AG10803 (cell line): ENCODE measurements at places on chromosomes 16 and 17.
A peak's percentile ranks its signal among the peaks of the same experiment; 100 is the strongest.

GRCh38 chr17:29078183-29079045 lies 35.5 kb downstream of the PIPOX start:
- DNase-seq: peak; percentile 28

GRCh38 chr16:52861614-52862022 lies 191.1 kb downstream of the CHD9NB start:
- no peak for DNase-seq

DNA sequence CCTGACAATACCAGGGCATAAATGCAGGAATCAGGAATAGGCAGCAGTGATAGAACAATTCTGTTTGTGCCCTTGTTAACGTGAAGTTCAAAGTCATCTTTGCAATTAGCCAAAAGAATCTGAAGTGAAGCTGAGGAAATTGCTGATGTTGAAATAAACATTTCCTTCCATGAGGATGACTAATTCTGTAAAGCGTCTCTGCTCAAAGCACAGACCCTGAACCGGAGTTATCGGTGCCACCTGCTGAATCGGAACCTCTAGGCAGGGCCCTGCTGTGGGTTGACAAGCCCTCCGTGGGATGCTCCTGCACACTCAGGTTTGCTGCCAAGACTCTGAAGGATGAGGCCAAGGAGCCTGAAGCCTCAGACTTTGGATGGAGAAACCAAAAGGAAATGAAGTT lies 37.0 kb upstream of the CDH1 start:
- peak; percentile 25 for DNase-seq

GRCh38 chr17:13003454-13003851 lies 14.4 kb downstream of the ELAC2 start:
- DNase-seq: no peak

DNA sequence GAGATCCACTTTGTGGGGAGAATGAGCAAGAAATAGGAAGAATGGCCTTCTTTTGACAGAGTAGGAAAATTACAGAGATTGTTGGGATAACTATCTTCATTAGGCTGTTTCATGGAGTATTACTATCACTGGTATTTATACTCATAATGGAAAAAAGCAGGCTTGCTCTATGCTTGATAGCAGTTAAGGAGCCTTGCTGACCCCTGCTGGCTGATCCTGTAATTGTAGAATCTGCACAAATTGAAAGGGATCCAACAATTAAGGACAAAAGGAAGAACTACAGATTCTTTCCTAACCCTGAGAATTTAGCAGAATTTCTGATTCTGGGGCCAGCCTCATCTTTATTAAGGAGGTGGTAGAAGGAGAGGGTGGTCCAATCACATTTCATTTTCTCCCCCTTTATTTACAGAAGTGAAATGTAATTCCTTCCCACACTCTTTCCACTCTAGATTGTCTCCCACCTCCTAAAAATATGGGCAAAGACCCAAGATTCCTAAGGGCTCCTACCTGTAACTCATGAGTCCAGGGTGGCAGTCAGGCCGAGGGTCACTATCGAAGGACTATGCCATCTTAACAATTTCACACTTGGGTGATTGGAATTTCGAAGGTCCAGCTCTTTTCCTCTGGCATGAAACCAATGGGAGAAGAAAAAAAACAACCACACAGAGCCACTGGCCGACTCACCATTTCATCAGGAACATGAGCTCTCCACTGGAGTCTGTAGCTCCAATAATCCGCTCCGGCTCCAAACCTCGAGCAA lies 26.3 kb downstream of the NFE2L1 start:
- peak; percentile 82 for DNase-seq

- DNase-seq: no peak
Observed at GRCh38 chr16:52967744-52968143, 85.0 kb downstream of the CHD9NB start.

GRCh38 chr16:58417600-58417999 lies 25.3 kb downstream of the GINS3 start:
- DNase-seq: no peak

- DNase-seq: no peak
Observed at GRCh38 chr17:72682605-72683004, 409.9 kb downstream of the SLC39A11 start.

DNA sequence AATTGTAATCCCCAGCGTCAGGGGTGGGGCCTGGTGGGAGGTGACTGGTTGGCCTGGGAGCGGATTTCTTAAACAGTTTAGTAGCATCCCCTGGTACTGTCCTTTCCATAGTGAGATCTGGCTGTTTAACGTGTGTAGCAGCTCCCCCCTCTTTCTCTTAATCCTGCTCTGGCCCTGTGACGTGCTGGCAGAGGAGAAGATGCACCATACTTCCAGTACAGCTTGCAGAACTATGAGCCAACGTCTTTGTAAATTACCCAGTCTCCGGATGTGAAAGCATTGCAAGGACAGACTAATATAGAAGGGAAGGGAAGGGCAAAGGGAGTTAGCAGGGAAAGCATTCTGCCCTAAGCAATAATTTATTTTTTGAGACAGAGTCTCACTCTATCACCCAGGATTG lies 83.9 kb downstream of the RMI2 start:
- no peak for DNase-seq
